NCI-H2081 treated with DMSO at 0.1 percent for 48 hours (cell line): ENCODE measurements at places on chromosomes 1 and 21.

DNA sequence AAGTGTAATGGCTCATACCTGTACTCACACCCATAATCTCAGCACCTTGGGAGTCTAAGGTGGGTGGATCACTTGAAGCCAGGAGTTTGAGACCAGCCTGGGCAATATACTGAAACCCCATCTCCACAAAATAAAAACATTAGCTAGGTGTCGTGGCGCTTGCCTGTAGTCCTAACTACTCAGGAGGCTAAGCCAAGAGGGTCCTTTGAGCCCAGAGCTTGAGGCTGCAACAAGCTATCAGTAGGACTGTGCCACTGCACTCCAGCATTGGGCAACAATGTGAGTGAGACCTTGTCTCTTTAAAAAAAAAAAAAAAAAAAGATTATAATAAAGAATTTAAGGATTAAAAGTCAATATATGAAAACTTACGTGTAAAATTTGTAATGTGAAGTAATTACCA is 11.7 kb downstream of the BPNT1 start:
- DNase-seq, result no peak

- no peak for DNase-seq
Measured at GRCh38 chr1:85983316-85983715, 173.3 kb downstream of the COL24A1 start.

- no peak for DNase-seq
Measured at GRCh38 chr1:193538003-193538354, 351.6 kb upstream of the B3GALT2 start.

- no peak for DNase-seq
Measured at GRCh38 chr1:46183079-46183847, 7.0 kb upstream of the P3R3URF start.

GRCh38 chr1:57254022-57254421 is 169.8 kb downstream of the DAB1 start:
- no peak for DNase-seq

- DNase-seq, result no peak
Measured at GRCh38 chr1:157577420-157577819, 20.5 kb downstream of the FCRL4 start.

DNA sequence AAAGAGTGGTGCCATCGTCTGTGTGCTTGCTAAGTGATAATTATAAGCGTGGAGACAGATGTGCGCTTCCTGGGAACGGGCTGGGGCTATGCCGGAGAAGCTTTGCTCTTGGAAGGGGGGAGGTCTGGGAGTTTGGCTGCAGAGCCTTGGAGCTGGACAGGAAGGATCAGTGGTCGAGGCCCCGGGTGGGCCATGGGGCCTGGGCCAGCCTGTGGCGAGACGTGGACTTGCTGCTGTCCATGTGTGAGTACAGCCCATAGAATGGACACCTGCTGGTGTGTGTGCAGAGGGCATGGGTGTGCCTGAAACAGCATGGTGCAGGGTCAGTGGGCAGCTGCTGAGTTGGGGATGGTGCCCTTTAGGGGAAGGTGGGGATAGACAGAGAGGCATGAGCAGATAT is 121.3 kb downstream of the PCBP3 start:
- no peak for DNase-seq

- no peak for DNase-seq
Measured at GRCh38 chr1:154758346-154758745, 111.7 kb downstream of the KCNN3 start.

DNA sequence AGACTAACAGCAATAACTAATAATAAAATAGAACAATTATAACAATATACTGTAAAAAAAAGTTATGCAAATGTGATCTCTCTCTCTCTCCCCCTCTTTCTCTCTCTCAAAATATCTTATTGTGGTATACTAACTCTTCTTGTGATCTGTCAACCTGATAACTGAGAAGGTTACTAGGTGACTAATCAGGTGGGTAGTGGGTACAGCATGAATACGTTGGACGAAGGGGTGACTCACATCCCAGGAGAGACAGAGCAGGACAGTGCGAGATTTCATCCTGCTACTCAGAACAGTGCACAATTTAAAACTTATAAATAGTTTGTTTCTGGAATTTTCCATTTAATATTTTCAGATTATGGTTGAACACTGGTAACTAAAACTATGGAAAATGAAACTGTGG is 257.5 kb downstream of the LRRC40 start:
- no peak for DNase-seq

GRCh38 chr1:89692601-89693521 is 59.9 kb downstream of the LRRC8C start:
- no peak for DNase-seq

DNA sequence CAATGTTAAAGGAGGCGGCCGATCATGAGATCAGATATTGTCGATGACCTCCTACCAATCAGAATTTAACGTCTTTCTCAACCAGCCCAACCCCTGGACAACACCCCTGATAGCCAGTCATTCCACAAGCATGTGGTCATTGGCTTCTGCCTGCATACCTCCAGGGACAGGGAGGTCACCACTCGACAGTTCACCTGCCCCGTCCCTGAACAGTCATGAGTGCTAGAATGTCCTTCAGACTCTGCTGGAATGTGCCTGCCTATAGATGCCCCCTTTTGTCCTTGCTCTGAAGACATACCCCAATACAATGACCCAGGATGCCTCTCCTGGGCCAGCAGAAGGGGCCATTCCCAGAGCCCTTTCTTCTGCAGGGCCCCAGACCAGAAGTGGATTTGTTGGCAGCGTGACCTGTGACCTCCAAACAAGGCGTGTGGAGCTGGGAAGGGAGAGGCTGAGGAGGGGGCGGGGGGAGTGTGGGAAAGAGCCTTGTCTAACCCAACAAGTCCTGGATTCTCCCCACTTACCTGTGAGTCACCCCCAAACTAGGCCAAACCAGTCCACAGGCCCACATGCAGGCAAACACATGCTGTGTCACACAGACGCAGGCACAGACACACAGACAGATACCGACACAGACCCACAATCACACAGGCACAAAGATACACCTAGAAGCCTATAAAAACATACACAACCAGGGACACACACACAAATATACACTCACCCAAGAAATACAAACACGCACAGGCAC is 2.2 kb downstream of the CRYBG2 start:
- DNase-seq, result no peak

DNA sequence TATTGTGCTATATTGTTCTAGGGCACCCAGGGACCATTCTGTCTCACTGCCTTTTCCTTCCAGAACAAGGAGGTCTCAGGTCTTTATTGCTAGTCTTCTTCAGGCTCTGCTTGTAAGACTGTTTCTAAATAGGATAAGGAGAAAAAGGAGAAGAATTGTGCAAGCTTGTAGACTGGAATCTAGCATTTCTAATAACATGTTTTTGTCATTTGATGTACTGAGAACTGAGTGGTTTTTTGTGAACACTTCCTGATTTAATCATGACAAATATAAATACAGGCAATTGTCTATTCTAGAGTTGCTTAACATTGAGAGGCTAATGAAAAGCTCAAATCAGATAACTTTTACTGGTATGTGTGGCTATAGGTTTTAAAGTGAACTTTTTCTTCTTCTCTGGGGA is 77.6 kb downstream of the CLIC4 start:
- DNase-seq, result no peak

DNA sequence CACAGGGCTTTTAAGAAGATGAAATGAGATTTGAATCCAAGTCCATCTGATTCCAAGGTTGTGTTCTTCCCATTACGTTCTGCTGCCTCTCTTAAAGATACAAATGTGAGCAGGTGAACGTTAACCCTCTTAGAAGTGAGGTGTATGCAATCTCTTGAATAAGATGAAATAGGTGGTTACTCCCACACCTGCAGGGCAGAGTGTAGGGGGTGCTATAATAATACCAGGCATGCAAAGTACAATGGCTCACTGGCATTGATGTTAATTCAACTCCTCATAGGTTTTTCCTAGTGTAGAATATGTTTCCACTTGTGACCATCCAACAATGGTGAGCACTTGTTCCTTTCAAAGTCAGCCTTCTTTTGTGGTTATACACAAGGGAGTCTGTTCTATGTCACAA is 163.0 kb downstream of the ASTN1 start:
- no peak for DNase-seq

- no peak for DNase-seq
Measured at GRCh38 chr1:156992215-156992614, 53.3 kb downstream of the ARHGEF11 start.

DNA sequence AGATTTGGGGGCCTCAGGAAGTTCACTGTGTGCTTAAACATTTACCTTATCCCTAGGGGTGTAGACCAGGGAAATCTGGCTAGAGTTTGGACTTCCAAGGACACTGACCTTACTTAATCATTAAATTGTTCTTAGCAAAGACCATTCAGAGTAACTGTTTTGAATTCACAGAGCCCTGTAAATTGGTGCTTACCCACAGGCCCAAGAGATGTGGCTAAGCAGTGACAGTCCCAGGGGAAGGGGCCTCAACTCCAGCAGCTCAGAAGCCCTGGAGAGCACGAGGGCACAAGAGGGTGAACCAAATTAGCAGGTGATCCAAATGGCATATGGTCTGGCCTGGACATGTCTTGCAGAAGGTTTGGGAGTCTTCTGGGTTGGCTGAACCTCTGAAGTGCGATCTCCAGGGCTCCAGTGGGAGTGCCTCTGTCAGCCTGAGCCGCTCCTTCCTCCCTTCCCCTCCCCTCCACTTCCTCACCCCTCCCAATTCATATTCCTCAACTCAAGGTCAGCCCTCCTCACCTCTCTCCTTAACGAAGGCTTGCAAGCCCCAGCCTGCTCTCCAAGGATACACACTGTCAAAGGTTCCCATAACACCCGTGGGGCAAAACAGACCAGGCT is 4.3 kb downstream of the PAQR7 start:
- DNase-seq, result no peak

DNA sequence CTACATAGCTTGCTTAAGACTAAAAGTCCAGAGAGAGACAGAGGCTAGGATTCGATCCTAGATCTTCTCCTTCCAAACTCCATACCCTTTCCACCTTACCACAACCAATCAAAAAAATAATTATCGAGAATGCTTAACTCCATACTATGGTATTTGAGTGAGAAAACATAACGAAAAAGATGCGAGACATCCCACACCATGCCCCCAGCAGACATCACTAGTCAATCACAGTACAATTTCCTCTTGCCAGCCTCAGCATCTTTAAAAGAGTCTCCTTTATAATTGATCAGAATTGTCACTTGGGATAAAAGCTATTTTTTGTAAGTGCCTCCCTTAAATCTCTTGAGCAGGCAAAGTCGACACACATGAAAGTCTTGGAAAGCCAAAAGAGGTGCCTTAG is 875 bp downstream of the NCF2 start:
- DNase-seq, result no peak

DNA sequence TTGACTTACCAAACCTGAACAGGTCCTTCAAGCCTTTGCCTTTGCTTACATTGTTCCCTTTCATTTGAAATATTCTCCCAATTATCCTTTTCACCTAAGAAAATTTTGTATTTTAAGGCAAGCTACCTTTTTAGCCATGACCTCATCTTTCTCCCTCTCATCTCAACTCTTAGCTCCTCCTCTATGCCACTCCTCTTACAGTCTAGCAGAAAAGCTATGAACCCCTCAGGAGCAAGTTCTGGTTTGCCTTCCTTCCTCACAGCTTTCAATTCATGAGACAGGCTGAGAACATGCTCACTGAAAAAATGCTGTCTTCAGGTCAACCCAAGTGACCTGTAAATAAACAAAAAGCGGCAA is 8.3 kb upstream of the MUTYH start:
- no peak for DNase-seq

DNA sequence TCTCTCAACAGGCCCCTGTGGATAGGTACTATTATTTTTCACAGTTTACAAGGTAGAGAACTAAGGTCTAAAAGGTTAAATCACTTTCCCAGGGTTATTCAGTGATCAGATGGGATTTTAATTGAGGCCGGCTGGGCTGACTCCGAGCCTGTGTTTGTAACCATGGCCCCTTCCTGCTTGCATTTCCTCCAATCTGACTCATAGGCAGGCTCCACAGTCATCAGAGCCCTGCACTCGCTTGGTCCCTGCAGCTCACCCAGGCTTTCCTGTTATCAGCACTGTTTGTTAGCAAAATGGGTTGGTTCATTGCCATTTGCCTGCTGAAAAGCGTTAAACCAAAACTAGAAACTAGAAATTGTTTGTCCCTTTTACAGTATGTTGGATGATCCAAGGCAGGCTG is 41.4 kb upstream of the LMX1A start:
- DNase-seq, result no peak

DNA sequence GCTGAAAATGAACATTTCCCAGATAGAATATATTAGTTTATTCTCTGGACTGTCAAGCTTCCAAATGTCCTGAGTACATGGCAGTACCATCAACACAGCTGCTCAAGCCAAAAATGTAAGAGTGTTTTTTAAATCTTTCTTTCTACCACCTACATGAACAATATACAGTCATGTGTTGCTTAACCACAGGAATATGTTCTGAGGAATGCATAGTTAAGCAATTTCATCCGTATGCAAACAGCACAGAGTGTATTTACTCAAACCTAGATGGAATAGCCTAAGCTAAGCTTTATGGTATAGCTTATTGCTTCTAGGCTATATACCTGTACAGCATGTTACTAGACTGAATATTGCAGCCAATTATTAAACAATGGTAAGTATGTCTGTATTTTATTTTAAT is 561.9 kb upstream of the ADGRL4 start:
- DNase-seq, result no peak

GRCh38 chr1:52917156-52917555 is 4.4 kb downstream of the ECHDC2 start:
- no peak for DNase-seq

- DNase-seq, result no peak
Measured at GRCh38 chr1:99681583-99681982, 35.7 kb downstream of the PALMD start.

GRCh38 chr1:15399710-15400109 is 10.0 kb upstream of the EFHD2 start:
- no peak for DNase-seq

DNA sequence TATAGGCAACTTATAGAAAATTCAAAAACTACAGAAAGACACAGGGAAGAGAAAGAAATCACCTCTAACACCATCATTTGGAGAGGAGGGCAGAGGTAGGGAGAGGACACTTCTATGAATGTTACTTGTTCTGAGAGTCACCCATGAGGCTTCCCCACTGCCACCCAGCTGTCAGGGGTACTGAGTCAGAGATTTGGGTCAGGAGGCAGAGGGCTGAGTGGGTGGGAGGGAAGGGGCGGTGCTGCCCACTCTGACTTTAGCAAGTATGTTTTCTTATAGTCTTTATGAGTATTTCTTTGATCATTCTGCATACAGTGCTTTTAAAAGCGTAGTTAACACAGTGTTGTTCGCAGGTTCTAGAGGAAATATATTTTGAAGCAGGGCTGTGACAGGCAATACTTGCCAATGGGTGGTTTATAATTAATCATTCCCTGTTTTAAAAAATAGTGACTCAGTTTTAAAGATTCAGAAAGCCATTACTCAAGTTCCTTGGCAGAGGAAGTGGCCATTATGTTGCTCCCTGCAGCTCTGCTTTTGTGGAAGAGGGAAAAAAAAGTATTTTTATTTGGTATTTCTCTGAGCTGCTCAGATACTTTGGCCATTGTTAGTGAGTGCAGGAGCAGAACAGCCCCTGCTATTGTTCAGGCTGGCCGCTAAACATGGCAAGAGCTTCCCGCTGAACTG is 18.3 kb downstream of the IL6R start:
- no peak for DNase-seq
